ENCODE measurements at places on chromosomes 2 and 18. TPM values are rescaled to one million over a fixed set of nuclear protein-coding genes. Genes with fewer than 3 reads are reported as not detected.
A peak's percentile ranks its signal among the peaks of the same experiment; 100 is the strongest.

DNA sequence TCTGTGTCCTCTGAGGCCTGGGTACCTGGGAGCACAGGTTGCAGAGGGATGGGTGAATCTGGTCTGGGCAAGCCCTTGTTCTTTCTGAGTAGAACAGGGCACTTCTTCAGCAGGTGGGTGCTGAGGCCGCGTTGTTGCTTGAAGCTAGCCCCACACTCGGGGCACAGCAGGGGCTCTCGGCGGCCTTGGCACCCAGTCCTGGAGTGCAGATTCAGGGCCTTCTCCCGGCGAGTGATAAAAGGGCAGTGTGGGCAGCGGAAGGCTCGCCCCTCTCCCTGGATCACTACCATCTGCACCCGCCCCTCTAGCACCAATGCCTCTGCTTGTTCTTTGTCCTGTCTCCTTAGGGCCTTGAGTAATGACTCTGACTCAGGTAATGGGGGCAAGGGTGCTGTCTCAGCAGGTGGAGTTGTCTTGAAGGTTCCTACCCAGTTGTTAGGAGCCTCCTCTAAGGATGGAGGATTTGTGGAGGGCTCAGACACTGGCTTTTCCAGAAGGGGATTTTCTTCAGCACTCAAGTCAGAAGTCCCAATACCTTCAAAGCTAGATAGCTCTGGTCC lies 15.6 kb downstream of the ZNF142 start:
- no peak for DNase-seq

DNA sequence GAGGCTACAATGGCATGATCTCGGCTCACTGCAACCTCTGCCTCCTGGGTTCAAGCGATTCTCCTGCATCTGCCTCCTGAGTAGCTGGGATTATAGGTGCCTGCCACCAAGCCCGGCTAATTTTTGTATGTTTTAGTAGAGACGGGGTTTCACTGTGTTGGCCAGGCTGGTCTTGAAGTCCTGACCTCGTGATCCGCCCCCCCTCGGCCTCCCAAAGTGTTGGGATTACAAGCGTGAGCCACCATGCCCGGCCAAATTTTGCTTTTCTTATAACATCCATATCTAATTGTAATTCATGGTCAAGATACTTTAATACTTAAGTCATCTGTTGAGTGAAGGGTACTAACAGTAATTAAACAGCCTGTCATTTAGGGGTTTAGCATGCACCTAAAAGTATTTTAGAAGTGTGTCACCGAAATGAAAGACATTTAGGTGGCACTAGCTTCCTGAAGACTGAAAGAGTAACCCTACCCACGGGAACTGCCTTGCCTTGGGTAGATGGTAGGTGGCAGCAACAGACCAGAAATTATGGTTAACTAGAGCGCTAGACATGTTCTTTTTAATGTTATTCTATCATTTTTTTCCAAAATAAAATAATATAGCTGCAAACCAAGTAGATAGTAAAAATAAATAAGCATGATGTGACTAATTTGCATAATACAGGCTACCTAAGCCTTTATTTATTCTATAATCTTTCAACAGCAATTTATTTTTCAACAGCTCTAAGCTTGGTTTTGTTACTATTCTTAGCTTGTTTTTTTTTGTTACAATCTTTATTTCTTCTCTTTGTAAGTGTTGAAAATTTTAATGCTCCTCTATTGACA lies 8.6 kb upstream of the ACYP2 start:
- DNase-seq = peak; percentile 30

DNA sequence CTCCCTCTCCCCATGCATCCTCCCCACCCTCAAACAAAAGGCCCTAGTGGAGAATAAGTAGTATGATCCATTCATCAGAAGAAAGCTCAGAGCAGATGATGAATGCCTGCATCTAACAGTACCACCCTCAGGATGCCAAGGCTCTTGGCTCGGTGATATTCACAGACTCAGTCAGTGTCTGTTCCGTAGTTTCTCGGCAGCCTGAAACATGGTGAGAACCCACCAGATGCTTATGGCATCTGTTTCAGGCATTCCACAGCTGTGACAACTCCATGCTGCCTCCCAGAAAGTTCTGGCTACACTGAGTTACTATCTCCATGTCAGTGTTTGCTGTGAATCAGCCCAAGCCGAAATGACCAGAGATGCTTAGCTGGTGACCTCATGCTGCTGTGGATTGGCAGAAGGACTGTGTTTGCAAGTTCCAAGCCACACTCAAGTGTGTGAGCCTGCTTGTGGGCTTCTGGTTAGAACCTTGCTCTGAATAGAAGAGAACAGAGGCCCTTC lies 83.9 kb downstream of the WDSUB1 start:
- no peak for DNase-seq

DNA sequence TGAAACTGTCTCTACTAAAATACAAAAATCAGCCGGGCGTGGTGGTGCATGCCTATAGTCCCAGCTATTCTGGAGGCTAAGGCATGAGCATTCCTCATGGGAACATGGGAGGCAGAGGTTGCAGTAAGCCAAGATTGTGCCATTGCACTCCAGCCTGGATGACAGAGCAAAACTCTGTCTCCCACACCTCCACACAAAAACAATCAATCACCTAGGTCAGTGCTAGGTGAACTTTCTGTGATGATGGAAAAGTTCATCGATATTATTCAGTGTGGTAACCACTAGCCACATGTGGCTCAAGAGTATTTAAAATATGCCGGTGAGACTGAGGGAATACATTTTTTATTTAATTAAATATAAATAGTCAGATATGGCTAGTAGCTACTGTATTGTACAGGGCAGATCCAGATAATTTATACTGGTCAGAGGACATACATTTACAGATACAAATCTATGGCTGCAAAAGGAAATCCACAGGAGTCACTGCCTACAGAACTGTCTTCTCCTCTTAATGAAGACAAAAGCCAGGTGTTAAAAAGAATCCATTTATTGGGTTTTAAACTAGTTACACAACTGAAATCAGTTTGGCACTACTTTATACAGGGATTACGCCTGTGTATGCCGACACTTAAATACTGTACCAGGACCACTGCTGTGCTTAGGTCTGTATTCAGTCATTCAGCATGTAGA lies 3.9 kb upstream of the GPR75 start:
- DNase-seq = no peak

- no peak for DNase-seq
These were observed 127.8 kb upstream of the PPP1CB start for GRCh38 chr2:28623582-28624405.

Gene IL1B
- 2.7 TPM for polyA plus RNA-seq

Gene CREG2
- polyA plus RNA-seq = 0.04 TPM

All from ovary (tissue), 10 donors.